ENCODE measurements at places on chromosomes 5 and 9.

GRCh38 chr5:135028791-135029476 is 5.1 kb downstream of the PITX1 start:
- no peak for DNase-seq

- no peak for DNase-seq
Observed at GRCh38 chr5:108670591-108671289, 77.0 kb upstream of the FER start.

GRCh38 chr5:57007344-57007743 is 55.4 kb upstream of the MIER3 start:
- DNase-seq: peak; percentile 14

DNA sequence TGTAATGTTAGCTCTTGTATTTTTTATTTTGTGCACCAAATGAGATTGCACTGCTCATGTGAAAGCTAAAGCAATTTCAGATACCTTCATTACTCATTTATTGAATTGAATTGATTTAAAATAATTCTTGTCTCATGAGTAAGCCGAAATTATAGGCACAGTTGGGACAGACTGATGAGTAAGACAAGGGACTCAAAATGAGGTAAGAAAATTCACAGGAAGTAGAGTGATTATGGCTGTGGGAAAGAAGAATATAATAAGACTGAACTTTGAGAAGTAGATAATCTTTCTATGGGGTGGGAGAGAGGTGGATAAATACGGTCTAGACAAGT is 51.1 kb downstream of the NUDT12 start:
- DNase-seq: no peak

DNA sequence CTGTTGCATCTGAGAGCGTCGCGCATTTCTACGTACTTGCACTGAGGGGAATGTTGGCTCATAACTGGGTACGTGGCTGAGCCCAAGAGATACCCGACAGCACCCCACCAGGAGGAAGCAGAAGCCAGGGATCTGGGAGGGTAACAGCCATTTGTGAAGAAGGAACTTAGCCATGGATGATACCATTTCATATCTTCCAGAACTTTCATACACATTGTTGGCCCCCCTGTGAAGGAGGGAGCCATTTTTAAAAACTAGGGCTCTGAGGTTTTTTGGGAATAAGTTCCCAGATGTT is 101.4 kb upstream of the SLC44A1 start:
- DNase-seq: no peak

- no peak for DNase-seq
Observed at GRCh38 chr5:67030289-67031056, 166.1 kb downstream of the CD180 start.

DNA sequence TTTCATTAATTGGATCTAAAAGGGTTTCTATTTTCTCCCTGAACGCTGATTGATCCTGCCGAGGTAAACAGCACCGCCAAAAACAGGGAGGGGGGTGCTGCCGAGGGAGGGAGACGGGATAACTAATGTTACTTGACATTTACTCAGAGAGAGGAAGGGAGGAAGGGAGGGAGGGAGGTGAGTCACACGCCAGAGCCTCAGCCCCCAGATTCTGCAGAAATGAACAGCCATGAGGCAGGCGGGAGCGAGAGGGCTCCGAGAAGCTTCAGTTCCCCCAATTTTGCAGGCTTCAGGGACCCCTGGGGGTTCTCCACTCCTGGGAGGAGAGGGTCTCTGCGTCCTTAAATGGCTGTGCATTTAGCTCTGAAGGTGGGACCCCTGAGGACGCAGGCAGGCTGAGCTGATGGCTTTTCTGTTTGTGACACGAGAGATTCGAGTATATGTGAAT is 59.1 kb upstream of the IER5L start:
- DNase-seq: peak; percentile 67

GRCh38 chr9:90878562-90878961 is 76.9 kb downstream of the SYK start:
- no peak for DNase-seq

DNA sequence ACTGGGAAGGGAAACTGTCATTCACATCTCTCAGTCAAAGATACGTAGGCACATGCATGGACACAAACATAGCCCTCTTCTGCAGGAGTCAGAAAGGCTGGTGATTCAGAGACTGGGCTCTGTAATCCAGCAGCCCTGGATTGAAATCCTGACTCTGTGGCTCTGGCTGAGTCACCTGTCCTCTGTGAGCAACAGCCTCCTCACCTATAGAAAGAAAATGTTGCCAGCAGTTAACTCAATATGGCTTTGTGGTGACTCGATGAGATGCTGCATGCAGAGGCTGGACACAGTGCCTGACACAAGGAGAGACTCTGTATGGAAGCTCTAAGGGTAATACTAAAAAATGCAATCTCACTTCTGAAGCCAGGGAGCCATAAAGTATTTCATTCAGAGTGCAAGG is 23.9 kb upstream of the CDKN2AIPNL start:
- DNase-seq: no peak

DNA sequence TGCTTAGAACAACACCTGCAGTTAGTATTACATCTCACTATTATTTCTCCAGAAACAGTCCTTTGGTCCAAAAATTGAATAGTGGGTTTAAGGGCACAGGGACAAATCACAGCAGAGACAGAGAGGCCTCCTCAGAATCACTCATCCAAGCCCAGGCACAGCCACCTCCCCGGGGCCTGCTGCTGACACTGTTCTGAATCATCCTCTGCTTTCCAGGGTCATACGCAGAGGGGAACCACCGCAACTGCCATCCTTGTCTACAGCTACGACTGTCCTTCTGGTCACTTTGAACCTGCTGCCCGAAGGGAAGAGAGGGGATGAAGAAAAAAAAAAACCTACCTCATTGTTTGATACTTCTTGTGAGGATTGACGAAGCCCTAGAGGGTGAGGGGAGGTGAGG is 35.3 kb upstream of the MAN2A1 start:
- no peak for DNase-seq

All from CD4-positive, CD25-positive, alpha-beta regulatory T cell (primary cell).